ENCODE measurements at places on chromosomes 2 and 18.

GRCh38 chr2:71938659-71939587, 208.7 kb downstream of the CYP26B1 start:
- DNase-seq: no peak

GRCh38 chr2:106830191-106830590, 55.8 kb downstream of the ST6GAL2 start:
- no peak for DNase-seq

GRCh38 chr18:3186678-3187658, 32.8 kb downstream of the MYOM1 start:
- DNase-seq: no peak

DNA sequence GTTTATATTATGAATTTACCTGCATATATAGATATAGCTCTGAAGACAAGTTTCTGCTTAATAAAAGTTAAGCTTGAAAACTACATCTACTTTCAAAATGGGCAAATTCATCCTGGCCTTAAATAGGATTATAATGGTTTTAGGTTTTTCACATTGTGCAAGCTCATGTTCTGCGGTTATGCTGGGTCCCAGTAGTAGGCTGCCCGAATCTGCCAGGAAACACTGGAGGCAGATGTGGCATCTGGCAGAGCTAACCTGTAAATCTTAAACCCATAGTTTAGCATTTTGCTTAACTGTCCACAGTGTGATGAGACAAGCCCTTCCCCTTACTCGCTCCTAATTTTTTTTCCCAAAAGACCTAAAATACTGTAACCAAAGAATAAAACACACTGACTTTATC, 234.2 kb downstream of the TCF4 start:
- DNase-seq: no peak

- peak; percentile 58 for DNase-seq
Measured at GRCh38 chr2:28681158-28681571, 70.5 kb upstream of the PPP1CB start.

DNA sequence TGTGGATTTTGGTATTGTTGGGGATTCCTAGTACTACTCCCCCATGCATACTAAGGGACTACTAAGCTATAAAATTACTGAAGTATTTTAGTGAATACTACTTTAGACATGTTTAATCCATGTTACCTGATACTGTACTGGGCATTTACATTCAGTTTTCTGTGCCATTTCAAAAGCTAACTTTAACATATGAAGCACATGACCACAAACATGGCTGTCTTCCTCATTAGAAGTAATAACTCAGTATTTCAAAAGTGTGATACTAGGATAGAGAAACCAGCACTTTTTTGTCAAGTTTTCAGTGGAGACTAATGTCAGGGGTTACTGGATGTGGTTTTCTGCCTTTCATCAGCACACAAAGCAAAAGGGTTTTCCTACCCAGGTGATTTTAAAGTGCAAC, 27.9 kb downstream of the WDR33 start:
- no peak for DNase-seq

DNA sequence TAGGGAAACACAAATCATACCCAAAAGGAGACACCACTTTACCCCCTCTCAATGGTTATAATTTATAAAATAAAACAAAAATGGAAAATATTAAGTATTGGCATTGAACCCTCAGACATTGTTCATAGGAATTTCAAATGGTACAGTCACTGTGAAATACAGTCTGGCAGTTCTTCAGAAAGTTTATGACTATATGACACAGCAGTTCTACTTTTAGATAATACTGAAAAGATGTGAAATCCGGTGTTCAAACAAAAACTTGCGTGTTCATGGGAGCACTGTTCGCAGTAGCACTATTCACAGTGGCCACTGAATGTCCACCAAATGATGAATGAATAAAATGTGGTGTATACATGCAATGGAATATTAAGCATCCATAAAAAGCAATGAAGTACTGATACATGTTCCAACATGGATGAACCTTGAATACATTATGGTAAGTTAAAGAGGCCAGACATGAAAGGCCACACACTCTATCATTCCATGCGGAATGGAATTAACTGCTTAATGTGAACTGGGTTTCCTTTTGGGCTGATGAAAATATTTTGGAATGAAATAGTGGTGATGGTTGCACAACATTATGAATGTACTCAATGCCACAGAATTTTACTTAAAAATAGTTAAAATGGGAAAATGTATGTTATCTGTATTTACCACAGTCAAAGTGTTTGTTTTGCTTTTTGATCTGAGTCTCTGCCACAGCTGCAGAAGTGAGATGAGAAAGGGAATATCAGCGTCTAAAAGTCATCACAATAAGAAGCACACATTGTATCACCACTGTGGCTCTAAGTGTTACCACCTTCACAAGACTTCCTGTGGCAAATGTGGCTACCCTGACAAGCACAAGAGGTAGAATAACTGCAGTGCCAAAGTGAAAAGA, 864.6 kb downstream of the SUCLG1 start:
- no peak for DNase-seq

GRCh38 chr18:58511897-58512581, 116.9 kb downstream of the ALPK2 start:
- no peak for DNase-seq

DNA sequence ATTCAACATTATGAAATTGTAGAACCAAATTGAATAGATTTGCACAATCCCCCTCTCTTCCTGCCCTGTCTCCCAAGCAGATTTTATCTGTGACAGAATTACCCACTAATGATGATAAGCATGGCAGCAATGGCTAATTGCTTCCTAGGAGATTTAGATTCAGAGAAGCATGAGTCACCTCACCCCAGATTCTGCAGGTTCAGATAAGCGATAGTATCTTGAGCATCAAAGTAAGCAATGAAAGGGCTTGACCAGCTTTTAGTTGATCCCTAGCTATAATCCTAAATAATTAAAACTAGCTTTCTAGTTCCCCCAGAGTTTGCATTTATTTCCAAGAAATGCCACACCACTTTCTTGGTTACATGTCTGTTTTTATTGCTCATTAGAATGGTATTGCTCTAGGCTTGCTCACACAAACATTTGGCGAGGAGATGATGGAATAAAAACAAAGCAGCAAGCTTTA, 204.3 kb downstream of the GULP1 start:
- no peak for DNase-seq

GRCh38 chr18:26228562-26229260, 2.5 kb downstream of the TAF4B start:
- DNase-seq: no peak

DNA sequence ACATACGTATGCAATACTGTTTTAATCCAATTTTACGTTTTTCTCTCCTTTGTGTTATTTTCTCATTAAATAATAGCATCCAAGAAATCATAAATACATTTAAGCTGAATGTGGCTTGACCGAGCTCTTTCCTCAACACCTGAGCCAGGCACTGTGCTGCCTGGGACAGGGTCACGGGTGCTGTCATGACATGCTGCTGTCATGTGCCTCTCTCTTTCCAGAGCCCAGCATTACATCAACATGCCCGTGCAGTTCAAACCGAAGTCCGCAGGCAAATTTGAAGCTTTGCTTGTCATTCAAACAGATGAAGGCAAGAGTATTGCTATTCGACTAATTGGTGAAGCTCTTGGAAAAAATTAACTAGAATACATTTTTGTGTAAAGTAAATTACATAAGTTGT, 94.1 kb upstream of the LDLRAD4 start:
- DNase-seq: no peak

DNA sequence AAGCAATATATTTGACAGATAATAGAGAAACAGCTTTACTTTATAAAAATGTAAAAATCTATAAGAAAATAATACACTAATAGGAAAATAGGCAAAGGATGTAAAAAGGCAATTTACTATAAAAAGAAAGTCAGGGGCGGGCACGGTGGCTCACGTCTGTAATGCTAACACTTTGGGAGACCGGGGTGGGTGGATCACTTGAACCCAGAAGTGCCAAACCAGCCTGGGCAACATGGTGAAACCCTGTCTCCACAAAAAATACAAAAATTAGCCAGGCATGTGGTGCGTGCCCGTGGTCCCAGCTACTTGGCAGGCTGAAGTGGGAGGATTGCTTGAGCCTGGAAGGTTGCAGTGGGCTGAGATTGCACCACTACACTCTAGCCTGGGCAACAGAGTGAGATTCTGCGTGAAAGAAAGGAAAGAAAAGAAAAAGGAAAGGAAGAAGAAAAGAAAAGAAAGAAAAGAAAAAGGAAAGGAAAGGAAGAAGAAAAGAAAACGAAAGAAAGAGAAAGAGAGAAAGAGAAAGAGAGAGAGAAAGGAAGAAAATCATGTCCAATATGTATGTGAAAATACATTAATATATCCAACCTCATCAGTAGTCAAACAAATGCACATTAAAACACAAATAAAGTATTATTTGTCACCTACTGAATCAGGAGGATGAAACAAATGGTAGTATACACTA, 65.1 kb downstream of the ADD2 start:
- DNase-seq: no peak

GRCh38 chr2:242056026-242056425, 186.5 kb downstream of the RTP5 start:
- no peak for DNase-seq

- no peak for DNase-seq
Measured at GRCh38 chr18:25825056-25825455, 265.4 kb downstream of the SS18 start.

- no peak for DNase-seq
Measured at GRCh38 chr18:53765211-53765610, 459.3 kb downstream of the MBD2 start.

GRCh38 chr2:217204358-217204757, 344.5 kb upstream of the TNP1 start:
- DNase-seq: no peak

- no peak for DNase-seq
Measured at GRCh38 chr18:69813559-69813958, 134.1 kb downstream of the CD226 start.

GRCh38 chr2:43080571-43081021, 145.8 kb downstream of the ZFP36L2 start:
- no peak for DNase-seq

GRCh38 chr18:69586537-69586936, 185.8 kb downstream of the DOK6 start:
- DNase-seq: no peak

DNA sequence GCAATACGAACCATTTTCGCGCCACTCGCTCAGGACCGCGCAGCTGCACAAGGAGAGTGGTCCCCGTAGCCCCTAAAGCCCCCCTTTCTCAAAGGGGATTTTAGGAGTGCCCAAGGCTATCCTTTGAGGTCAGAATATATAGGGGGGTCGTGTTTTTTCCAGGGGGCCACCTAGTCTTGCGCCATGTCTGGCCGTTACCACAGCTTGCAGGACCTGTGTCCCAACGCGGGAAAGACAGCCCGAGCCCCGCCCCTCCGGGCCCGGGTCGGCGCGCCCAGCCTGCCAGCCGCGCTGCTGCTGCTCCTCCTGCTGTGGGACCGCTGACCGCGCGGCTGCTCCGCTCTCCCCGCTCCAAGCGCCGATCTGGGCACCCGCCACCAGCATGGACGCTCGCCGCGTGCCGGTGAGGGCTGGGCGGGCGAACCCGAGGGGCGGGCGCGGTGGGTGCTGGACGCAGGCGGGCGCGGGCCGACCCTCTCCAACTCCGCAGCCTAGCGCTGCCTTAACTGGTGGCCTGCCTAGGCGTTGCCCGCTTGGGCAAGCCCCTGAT, at the start of gene CDCA7:
Gene CDCA7 (plus strand): TSS at position 291 of the 550 bp plus-strand sequence. CDS start 92 bp downstream, at position 383.
- DNase-seq: peak; percentile 85

DNA sequence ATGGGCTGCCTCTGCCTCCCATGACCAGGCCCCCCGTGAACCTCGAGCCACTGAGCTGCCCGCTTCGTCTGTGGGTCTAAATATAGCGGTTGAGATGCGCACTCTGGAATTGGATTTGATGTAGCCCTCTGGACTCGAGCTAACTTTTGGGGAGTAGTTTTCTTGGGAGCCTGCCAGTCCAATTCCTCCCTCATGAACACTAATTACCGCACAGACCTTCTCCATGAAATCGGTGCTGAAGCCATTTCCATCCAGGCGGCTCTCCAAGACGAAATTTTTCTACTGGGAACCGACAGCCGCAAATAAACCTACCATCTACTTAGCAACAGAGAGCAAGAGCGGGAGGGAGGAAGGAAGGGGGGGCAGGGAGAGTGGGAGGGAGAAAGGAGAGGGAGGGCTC, 63.6 kb downstream of the CELF4 start:
- DNase-seq: no peak

DNA sequence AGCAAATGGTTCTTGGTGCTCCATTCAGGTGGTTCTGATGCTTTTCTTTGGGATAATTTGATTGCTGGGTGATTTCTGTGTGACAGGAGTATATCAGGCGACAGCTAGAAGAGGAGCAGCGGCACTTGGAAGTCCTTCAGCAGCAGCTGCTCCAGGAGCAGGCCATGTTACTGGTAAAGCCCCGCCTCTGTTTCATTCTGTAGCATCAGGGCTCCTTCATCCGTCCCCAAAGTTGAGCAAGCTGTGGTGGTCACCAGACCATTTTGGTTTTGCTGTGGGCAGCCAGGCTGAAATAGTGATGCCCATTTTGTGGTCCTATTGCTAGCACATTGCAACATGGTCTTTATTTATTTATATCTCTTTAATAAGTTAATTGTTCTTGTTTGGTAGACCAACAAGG, 132.8 kb upstream of the IL1R2 start:
- no peak for DNase-seq

- DNase-seq: no peak
Measured at GRCh38 chr18:5251117-5251516, 44.4 kb downstream of the ZBTB14 start.

DNA sequence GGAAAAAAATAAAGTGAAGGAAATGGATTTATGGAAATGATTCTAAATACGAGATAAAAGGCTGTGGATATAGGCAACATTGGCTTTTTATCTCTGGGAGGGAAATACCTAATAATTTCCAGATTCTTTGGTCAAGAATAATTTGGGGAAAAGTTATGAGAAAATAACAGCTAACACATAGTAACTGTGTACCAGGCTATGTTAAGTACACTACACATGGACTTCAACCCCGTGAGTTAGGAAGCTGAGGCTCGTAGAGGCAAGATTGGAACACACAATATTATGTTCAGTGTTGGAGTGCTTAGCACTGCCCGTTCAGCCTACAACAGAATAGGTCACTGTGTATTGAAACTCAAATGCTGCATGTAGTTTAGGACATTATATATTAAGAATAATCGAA, 34.3 kb upstream of the GPD2 start:
- no peak for DNase-seq

DNA sequence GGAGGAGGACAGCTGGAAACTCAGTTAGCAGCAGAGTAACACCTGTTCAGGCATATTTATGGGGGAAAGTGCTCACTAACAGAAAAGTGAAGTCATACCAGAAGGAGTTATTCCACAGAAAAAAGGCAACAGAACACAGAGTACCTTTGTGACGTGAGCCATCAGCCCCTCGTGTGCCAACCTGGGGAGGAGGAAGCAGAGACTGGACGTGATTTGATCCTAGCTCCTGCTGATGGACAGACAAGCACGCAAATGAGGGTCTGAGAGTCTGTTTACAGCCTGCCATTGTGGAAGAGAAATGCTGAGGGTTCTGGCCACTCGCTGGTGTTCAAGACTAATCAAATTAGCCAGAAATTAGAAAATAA, 120.7 kb downstream of the ZNF521 start:
- no peak for DNase-seq

DNA sequence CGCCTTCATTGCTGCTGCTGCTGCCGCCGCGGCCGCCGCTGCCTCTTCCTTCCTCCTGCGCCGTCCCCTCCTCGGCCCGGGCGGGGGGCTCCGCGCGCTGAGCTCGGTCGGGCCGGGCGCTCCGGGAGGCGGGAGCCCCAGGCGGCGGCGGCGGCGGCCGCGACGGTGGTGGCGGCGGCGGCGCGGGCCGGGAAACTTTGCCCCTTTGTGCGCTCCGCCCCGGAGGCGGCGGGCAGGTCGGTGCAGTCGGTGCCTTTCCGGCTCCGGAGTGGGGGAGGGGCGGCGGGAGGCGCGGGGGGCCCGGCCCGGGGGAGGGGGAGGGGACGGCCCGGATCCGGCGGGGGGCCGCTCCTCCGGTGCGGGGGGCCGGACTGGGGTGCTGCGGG, 205 bp downstream of the TET3 start:
- no peak for DNase-seq
